ENCODE measurements at places on chromosomes 1 and 21. TPM values are rescaled to one million over a fixed set of nuclear protein-coding genes. Genes with fewer than 3 reads are reported as not detected.

- peaks cover 8% of the 10 kb centered on the region for H3K4me1 ChIP-seq
- no peak overlapping the region for H3K4me3 ChIP-seq
- no peaks in the 10 kb centered on the region for H3K36me3 ChIP-seq
- H3K27ac ChIP-seq, result no peak overlapping the region
- H3K27me3 ChIP-seq, result no peaks in the 10 kb centered on the region
These were observed 31.7 kb downstream of the CITED4 start for GRCh38 chr1:40830419-40830943.

GRCh38 chr1:2400950-2401649 is 9.5 kb downstream of the RER1 start:
- no peak overlapping the region for H3K27ac ChIP-seq
- no peaks in the 10 kb centered on the region for H3K27me3 ChIP-seq
- no peak for DNase-seq
- no peaks in the 10 kb centered on the region for H3K4me1 ChIP-seq

DNA sequence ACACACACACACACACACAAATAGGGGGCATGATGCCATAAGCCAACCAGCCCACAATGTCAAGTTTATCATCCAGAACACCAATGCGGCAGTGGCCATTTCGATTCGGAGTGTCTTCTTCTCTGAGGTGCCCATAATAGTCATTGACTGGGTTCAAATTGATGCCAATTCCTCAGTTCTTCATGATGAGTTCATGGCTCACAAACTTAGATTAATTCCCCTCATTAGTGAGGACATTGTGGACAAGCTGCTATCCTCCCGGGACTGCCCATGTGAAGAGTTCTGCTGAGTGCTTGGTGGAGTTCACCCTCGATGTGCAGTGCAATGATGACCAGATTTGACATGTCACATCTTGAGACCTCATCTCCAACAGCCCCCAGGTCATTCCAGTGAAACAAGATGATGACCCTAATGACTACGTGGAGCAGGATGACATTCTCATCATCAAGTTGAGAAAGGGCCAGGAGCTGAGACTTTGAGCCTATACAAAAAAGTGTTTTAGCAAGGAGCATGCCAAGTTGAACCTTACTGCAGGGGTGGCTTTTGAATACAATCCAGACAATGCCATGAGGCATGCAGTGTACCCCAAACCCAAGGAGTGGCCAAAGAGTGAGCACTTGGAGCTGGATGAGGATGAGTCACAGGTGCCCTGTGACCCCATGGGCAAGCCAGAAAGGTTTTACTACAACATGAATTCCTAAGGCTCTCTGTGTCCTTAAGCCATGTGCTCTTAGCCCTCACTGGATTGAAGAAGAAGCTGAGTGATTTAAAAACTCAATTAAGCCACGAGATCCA is 211.6 kb upstream of the SAMSN1 start:
- no peak overlapping the region for H3K4me3 ChIP-seq
- H3K36me3 ChIP-seq, result no peaks in the 10 kb centered on the region
- no peak for DNase-seq
- no peaks in the 10 kb centered on the region for H3K27me3 ChIP-seq

- H3K36me3 ChIP-seq, result no peaks in the 10 kb centered on the region
- no peak overlapping the region for H3K4me3 ChIP-seq
- H3K27me3 ChIP-seq, result no peaks in the 10 kb centered on the region
- no peak for DNase-seq
- no peak overlapping the region for H3K27ac ChIP-seq
These were observed 132.5 kb upstream of the KAZN start for GRCh38 chr1:14466006-14466405.

DNA sequence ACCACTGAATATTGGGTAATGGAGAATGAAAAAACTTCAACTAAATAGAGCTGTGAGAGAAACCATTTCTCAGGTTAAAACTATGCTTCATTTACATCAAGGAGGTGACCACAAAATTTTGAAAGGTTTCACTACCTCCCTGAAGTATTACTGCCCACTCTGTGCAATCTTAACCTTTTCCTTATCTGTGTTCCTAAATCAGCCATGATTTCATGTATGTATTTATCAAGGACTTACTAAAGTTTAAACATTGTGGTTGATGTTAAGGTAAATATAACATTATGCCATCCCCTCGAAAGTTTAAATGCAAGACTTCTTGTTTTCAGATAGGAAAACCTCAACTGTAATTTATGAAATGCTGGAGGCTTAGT is 84.4 kb downstream of the CLEC20A start:
- H3K27me3 ChIP-seq, result no peaks in the 10 kb centered on the region
- H3K27ac ChIP-seq, result no peak overlapping the region
- no peak overlapping the region for H3K4me3 ChIP-seq
- no peaks in the 10 kb centered on the region for H3K36me3 ChIP-seq
- H3K4me1 ChIP-seq, result no peaks in the 10 kb centered on the region
- DNase-seq, result no peak

GRCh38 chr1:23200883-23201282 is 16.4 kb downstream of the HTR1D start:
- H3K27me3 ChIP-seq, result no peaks in the 10 kb centered on the region
- H3K27ac ChIP-seq, result no peak overlapping the region
- no peak overlapping the region for H3K4me3 ChIP-seq
- no peaks in the 10 kb centered on the region for H3K36me3 ChIP-seq
- no peaks in the 10 kb centered on the region for H3K4me1 ChIP-seq

The LRRC53 gene
- not detected for total RNA-seq

All from upper lobe of left lung (tissue), 6 donors.